ENCODE measurements at places on chromosomes 7 and 10. TPM values are rescaled to one million over a fixed set of nuclear protein-coding genes. Genes with fewer than 3 reads are reported as not detected.

DNA sequence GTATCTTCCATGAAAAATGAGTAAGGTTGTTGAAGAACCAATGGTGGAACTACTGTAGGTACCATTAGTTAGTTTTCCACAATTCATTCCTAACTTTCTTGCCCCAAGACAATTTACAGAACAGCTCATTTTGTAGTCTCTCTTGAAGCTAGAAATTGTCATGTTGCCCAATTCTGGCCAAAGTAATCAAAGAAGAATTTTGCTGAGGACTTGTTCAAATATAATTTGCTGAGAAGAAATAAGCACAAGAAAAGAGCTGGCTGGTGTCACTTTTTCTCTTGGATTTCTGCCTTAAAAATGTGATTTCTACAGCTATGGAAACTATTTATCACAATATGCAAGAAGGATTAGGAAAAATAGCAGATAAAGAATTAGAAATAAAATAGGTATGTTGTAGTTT is 199.2 kb upstream of the SEMA3A start:
- DNase-seq = no peak

Gene SMO
- not detected for polyA plus RNA-seq

- DNase-seq = no peak
These were observed 57.6 kb upstream of the CROT start for GRCh38 chr7:87287738-87288341.

Gene UPK3B
- not detected for polyA plus RNA-seq

GRCh38 chr10:126124668-126125349 is 228.4 kb downstream of the FANK1 start:
- no peak for DNase-seq

Gene CFTR
- not detected for polyA plus RNA-seq

DNA sequence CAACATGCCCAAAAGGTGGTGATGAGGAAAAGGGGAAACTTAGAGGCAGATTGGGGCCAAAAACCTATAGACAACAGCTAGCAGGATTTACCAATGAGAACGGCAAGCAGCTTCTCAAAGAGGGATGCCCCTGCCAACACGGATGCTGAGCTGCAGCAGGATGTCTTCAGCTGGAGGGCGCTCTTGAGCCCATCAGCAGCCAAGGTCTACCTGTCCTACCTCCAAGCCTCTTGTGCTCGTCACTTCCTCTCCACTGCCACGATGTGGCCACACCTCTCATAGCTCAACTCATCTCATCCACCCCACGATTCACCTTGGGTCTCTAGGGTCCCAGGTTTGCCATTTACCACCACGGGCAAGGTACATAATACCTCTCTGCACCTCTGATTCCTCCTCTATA is 36.5 kb downstream of the DLG5 start:
- no peak for DNase-seq

DNA sequence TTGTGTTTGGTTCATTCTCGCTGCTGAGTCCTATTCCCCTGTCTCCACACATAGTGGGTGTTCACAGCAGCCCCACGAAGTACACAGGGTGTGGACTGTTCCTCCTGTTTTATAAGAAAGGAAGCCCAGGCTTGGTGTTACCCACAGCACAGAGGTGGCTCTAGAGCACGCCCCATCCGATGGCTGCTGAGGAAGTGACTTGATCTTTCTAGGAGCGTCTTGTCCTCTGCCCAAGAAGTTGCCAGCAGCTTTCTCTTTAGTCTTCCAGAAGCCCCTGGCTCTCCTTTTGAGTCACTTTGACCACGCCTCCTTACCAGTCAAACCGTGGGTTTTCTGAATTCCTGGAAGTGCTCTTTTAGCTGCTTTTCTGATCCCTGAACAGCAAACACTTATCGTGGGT is 94.0 kb downstream of the GRK5 start:
- peak; percentile 46 for DNase-seq

GRCh38 chr10:1736972-1737221 is 428 bp downstream of the ADARB2 start:
- no peak for DNase-seq

Gene C10orf53
- polyA plus RNA-seq = not detected

DNA sequence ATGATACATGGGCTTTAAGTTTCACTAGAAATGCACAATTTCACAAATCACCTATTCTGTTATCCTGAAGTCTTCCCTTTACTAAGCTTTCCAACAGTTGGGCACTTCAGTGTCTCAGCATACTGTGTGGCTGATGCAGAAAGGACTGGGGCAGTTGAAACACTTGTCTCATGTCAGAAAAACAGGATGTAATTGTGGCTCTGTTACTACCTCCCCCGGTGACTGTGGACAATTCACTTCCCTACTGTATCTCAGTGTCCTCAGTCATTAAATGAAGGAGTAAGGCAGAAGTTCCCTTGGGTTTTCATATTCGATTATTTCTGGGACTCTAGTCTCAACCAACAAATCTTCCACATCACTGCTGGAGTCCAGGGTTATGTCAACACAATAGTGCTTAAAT is 17.9 kb downstream of the ANKRD22 start:
- no peak for DNase-seq

Gene MOGAT3
- polyA plus RNA-seq = not detected

GRCh38 chr10:43226441-43226840 is 40.4 kb downstream of the RASGEF1A start:
- DNase-seq = no peak

DNA sequence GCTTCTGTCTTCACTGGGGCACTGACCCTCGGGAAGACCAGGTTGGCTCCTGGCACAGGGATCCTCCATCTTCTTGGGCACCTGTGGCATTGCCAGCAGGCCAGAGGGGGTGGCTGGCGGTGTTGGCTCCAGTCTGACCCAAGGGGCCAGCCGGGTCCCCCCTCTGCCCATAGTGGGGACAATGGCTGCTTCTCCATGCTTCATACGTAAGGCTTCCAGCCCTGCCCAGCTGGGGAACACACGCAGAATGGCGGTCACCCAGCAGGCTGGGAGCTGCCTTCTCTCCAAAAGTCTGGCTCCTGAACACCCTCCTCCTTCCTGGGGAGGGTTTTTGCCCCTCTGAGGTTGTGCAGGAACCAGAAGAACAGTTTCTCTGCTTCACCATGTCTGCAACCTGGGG is 106.8 kb downstream of the NEURL1 start:
- DNase-seq = no peak

- DNase-seq = no peak
These were observed 3.4 kb upstream of the LFNG start for GRCh38 chr7:2516194-2516555.

- DNase-seq = peak; percentile 41
These were observed 1.3 kb downstream of the GUSB start for GRCh38 chr7:65980478-65981250.

- no peak for DNase-seq
These were observed 951 bp downstream of the ELOVL3 start for GRCh38 chr10:102227050-102227449.

- no peak for DNase-seq
These were observed 101.7 kb upstream of the YAE1 start for GRCh38 chr7:39464350-39465054.

- no peak for DNase-seq
These were observed 49.3 kb upstream of the PARD3 start for GRCh38 chr10:34864149-34865067.

DNA sequence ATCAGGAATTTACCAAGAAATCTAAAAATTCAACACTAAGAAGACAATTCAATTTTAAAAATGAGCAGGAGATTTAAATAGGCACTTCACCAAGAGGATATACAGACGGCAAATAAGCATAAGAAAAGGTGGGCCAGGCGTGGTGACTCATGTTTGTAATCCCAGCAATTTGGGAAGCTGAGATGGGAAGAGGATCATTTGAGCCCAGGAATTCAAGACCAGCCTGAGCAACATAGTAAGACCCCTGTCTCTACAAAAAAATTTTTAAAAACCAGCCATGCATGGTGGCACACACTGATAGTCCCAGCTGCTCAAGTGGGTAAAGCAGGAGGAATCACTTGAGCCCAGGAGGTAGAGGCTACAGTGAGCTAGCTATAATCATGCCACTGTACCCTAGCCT is 3.5 kb upstream of the AKR1D1 start:
- DNase-seq = no peak

DNA sequence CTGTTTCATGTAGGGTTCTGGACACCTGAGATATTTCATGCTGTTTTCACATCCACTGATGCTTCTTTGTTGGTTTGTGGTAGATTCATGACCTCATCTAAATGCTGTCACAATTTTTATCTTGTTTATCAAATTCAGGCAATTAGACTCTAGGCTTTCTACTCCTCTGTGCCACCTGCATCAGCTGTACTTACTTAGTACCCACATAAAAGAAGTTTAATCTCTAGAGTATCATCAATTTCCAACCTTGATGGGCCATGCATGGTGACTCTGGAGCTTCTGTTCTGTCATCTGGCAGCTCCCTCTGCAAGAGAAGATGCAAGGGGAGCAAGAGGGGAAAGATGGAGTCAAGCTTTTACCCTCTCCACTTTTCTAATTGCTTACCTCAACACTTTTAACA is 195.9 kb upstream of the VWC2 start:
- no peak for DNase-seq

DNA sequence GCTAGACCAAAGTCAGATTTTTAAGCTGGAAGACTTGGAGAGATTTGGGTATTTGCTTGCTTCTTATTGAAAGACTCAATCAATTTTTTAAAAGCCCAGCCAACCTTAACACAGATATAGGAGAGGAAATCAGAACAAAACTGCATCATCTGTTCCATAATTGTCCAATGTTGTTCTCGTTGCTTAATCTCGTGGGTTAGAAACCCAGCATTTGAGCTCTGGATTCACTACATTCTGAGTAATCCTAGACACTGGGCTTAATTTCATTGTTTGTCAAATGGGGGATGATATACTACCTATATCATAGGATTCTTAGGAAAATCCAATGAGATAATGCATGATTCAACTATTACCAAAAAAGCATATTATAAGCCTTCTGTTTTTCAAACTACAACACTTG is 48.9 kb downstream of the CALD1 start:
- DNase-seq = no peak

DNA sequence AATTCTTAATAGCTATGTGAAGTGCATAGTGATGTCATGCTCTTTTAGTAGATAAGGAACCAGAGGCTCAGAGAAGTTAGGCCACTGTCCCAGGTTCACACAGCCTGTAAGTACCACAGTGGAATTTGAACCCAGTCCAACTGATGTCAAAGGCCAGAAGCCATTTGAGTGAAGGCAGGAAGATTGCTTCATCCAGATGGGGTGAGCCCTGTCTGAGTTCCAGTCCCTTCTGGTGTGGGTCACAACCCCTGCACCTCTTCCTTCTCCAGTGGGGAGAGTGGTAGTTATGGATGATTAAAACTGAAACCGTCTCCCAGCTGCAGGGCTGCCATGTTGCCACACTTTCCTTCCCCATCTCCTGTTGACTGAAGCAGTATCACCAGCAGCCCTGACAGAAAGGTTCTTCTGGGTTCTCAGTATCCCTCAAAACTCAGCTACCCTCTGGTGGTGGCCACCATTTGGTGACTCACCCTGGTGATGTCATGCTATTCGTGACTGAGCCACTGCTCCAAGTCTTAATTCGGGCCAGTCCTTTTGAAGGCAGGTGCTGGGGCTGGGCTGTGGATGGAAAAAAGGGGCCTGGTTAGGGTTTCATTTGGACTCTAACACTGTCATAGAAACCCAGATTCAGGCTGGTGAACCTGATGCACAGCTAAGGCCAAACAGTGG is 1.5 kb upstream of the C10orf95 start:
- no peak for DNase-seq

- DNase-seq = no peak
These were observed 12.9 kb upstream of the VIM start for GRCh38 chr10:17214971-17215781.

- DNase-seq = no peak
These were observed 42.1 kb upstream of the NOBOX start for GRCh38 chr7:144445590-144445989.

DNA sequence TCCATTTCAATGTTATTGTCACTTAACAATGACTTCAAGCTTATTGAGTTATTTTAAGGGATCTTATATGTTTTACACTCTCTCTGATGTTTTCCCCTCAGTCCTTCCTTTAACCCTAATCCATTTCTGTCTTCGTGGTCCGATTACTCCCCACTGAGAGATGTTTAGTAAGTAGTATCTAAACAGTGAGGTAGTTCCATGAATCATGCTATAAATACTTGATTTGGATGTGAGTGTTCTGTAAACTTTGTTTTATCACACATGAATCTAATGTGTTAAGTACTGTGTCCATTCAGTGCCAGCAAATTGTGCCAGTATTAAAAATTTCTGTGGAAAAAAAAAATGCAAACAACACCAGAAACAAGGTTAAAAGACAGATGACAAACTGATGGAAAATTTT is 18.6 kb downstream of the RPP30 start:
- no peak for DNase-seq

DNA sequence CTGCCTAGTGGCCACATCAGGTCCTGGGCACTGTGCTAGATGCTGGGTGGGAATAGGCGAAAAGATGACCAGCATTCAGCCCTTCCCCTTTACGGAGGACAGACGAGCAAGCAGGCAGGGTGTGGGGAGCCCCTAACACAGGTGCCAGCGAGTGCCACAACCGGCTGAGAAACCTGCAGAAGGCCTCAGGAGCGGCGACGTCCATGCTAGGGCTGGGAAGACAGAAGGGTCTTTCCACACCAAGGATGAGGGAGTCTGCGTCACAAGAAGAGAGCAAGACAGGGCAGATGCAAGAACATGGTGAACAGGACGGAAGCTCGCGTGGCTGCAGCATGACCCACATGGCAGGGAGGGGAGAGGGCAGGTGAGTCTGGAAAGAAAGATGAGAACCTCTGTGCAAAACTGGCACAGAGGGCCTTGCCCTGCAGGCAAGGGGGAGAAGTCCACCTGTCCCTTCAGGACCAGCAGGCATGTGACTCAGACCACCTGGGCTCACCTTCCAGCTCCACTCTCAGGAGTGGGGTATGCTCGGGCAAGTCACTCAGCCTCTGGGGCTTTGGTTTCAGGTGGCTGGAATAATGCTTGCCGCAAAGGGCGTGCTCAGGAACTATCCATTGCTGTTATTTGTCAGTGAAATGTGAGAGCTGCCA is 36.6 kb downstream of the KCNH2 start:
- no peak for DNase-seq

Measured in naive B cell (primary cell).